ENCODE measurements at places on chromosomes 7 and 10.

- peak; percentile 23 for DNase-seq
These were observed 600.4 kb downstream of the KCNMA1 start for GRCh38 chr10:77036993-77037734.

DNA sequence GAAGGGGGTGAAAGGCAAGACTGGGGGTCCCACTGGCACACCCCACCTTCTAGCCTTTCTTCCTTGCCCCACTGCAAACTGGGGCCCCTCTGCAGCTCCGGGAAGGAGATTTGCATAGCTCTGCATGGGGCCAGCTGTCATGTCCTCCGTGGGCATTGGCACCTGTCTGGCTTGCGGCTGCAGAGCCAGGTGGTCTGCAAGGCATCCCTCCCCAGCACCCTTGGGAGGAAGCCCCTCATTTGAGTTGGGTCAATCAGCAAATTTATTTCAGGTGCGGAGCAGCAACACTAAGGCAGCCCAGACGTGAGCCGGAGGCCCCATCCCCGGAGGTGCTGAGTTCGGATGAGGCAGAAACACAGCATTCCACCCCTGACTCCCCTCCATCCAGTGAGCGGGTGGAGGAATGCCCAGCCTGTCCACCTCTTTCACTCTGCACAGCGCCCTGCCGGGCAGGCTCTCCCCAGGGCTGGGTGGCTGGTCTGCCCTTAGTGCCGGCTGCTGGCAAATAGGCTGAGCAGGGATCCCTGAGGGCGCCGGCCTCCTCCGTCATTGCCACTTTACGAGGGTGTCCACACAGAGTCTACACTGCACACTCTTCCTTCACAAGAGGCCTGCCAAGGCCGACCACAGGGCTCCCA lies 143.2 kb downstream of the TCERG1L start:
- DNase-seq: no peak

GRCh38 chr7:129728875-129729467 lies 117.5 kb downstream of the NRF1 start:
- DNase-seq: no peak

DNA sequence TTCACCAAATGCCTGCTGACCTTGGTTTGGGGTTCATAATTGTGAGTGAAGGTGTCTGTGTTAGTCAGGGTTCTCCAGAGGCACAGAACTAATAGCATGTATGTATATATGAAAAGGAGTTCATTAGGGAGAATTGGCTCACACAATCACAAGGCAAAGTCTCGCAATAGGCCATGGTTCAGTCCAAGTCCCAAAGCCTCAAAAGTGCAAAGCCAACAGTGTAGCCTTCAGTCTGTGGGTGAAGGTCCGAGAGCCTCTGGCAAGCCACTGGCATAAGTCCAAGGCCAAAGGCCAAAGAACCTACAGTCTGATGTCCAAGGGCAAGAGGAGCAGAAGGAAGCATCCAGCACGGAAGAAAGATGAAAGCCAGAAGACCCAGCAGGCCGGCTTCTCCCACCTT lies 257.6 kb upstream of the SHH start:
- DNase-seq: no peak

DNA sequence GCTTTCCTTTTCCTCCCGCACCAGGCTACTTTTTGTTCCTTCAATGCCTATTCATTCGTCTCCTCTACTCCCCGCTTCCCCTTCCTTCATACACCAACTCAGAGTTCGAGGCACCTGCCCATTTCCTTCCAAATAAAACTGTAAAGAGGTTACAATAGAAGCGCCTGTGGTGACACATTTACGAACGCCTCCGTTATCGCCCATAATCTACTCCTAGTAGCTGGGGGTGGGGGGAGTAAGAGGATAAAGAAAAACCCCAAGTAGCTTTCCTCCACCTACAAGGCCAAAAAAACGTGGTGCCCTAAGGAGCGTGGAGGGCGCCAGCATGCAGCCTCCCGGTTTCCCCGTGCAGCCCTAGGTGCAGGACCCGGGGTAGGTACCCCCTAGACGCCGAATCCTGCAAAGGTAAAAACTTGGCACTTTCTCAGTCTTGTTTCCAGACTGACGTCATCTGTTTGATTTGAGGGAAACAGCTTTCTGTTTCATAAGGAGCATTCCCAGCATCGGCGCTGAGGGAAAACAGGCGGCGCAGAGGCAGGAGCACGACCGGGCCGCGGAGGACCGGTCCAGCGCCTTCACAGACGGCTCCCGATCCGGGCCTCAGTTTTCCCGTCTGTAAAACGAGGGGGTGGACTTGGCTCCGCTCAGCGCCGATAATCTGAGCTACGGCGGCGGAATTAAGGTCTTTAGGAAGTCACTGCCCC lies 922 bp downstream of the PPA1 start:
- DNase-seq: peak; percentile 46

DNA sequence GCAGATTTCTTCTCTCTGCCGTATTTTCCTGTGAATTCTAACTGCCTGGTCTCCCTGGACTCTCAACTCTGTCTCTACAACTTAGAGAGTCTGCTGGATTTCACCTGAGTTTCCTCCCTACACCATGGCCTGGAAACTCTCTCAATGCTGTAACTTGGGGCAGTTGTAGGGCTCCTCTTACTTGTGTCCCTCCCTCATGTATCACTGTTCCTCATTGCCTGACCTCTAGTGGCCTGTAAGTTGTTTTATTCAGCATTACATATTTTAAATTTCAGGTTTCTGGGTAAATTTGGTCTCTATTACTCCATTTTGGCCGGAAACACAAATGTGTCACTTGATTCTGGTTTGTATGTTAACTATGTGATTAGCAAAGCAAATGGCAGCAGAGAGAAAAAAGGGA lies 70.9 kb downstream of the DYNC1I1 start:
- DNase-seq: no peak

- no peak for DNase-seq
These were observed 76.9 kb downstream of the SHOC2 start for GRCh38 chr10:110996256-110996655.

DNA sequence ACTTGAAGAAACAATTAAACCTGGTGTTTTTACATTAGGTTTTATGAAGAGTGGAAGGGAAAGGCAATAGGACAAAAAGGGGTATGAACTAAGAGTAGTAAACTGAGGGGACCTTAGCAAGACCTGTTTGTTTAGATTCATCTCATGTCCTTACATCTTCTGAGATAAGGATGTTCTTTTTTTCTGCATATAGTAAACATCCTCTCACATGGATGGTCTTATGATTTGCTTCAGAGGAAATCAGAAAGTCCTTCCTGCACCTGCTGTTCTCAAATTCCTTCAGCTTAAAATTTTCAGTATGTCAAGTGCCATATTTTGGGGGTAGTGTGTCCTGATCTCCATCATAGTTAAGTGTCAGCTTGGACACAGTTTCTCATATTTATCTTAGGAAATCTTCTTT lies 232.6 kb downstream of the ADK start:
- no peak for DNase-seq

- DNase-seq: no peak
These were observed 24.7 kb downstream of the GET4 start for GRCh38 chr7:901041-901387.

GRCh38 chr7:29204491-29205272 lies 10.1 kb downstream of the CHN2 start:
- DNase-seq: no peak

DNA sequence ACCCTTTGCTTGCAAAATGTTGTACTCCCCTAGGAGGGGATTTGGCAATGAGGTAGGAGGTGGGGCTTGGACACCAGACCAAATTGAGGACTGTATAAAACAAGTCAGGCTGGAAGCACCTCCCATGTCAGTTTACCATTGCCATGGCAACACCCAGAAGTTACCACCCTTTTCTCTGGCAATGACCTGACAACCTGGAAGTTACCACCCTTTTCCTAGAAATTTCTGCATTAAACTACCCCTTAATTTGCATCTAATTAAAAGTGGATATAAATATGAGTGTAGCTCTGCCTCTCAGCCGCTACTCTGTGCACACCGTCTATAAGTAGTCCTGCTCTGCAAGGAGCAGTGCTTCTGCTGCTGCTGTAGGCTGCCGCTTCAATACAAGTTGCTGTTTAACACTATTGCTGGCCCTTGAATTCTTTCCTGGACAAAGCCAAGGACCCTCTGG lies 7.8 kb upstream of the BLNK start:
- no peak for DNase-seq

GRCh38 chr7:42233171-42233570 lies 3.8 kb downstream of the GLI3 start:
- DNase-seq: no peak

DNA sequence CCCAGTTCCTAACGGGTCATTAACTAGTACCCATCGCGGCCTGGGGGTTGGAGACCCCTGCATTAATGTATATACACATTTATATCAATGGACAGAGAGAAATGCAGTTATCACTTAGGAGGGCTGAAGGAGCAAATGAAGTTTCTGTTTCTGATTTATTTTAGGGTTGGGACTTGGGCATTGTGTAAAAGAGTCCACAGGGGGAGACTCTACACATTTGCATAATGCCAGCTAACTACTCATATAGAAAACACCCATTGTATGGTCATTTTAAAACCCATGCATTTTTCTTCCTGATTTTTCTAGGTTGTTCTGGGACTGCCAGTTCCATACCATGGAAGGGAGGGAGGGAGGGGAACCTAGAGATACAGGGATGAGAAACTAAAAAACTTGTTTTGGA lies 23.5 kb downstream of the BCCIP start:
- no peak for DNase-seq

DNA sequence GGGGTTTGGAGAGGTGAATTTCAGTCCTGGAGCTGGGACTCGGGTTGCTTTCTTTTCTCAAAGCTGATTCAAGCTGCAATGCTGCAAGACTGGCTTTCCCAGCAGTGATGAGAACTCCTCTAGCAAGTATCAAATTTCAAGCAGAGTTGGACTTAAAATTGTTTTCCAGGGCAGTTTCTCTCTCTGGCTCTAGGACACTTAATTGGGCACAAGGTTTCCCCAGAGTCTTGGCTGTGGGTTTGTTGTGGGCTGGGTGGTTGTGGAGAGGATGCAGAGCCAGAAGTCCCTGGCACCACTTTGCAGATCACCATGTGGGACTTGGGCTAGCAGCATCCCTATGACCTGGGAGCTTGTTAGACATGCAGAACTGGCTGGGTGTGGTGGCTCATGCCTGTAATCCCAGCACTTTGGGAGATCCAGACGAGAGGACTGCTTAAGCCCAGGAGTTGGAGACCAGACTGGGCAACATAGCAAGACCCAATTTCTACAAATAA lies 16.8 kb downstream of the AKR1B15 start:
- no peak for DNase-seq

DNA sequence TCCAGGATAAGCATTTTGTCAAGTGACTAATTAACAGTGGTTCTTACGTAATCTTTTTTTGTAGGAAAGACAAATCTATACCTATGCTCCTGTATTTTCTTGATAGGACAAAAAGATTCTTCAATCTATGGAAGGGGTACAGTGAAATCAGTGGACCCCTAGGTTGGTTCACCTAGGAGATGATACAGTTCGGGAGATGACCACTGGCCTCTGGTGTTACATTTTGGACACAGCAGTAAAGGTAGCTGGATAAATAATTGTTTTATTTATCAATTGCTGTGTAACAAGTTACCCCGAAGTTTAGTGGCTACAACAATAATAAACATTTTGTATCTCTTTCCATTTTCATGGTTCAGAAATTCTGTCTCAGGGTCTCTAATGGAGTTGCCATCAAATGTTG lies 288.2 kb upstream of the MAGI2 start:
- no peak for DNase-seq

DNA sequence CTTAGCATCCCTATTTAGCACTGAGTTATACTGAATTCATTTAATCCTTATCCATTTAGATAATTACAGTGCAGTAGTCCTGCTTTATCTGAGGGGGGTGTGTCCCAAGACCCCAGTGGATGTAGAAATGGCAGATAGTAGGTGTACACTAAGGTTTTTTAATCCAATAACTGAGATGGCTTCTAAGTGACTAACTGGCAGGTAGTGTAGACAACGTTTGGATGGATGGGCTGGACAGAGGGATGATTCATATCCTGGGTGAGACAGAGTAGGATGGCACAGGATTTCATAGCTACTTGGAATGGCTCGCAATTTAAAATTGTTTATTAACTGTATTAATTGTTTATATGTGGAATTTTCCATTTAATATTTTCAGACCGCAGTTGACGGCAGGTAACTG lies 295.6 kb downstream of the CCDC3 start:
- no peak for DNase-seq

GRCh38 chr10:126063353-126063791 lies 167.0 kb downstream of the FANK1 start:
- DNase-seq: no peak

DNA sequence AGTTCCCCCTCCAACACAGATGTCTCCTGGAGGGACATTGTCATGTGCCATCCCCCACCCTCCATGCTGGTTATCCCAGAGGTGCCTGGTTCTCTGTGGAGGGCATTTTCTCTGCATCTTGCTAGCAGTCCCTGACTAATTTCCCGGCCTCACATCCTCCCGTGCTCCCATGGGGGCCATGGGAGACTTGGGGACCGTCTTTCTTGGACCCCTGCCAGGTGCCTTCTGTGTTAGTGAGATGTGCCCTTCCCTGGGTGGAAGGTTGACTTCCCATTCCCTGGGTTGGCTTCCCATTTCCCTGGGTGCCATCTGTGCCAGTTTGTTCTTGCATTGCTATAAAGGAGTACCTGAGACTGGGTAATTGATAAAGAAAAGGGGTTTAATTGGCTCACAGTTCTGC lies 22.5 kb upstream of the GNA12 start:
- DNase-seq: no peak

DNA sequence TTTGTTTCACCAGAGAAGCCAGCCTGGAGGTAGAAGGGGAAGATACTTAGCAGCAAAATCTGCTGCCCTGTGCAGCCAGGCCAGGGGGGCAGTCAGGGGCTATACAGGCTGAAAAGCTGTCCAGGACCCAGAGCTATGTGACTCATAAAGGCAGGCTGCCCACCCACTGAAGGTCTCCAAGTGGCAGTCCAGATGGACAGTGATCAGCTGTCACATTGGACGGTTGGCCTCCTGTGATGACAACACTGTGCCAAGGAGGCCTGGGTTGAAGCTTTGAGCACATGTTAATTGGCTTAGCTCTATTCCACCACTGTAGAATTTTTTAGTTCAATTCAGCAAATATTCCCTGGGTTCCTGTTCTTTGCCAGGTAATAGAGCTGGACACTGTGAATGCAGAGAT lies 577.3 kb upstream of the GALNT17 start:
- DNase-seq: no peak

GRCh38 chr10:113849946-113850345 lies 3.9 kb downstream of the DCLRE1A start:
- DNase-seq: no peak

DNA sequence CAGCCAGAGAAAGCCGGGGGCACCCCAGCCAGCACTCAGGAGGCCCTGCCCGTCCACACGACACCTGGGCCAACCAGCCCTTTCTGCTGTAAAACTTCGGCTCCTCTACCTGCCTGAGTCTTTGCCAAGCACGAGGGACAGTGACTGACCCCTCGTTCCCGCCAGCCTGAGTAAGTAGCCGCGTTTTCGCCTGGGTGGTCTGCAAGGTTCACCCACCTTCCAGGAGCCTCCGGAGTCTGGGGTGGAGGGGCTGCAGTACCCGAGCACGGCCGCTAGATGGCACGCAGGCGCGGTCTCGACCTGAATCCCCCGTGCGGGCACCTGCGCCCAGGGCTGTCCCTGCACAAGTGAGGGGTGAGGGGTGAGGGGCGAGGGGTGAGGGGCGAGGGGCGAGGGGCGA lies 192.7 kb downstream of the PTPRN2 start:
- peak; percentile 45 for DNase-seq

- no peak for DNase-seq
These were observed 634.2 kb upstream of the AUTS2 start for GRCh38 chr7:68964060-68964459.
